Kidney epithelial cell (primary cell): ENCODE measurements at places on chromosomes 5 and 9. TPM values are rescaled to one million over a fixed set of nuclear protein-coding genes. Genes with fewer than 3 reads are reported as not detected.

Gene SLC9A3
- total RNA-seq: 3.0 and 3.6 TPM in 2 replicates

Gene SMIM33
- not detected in 2 replicates for total RNA-seq

Gene ZSWIM6
- total RNA-seq: 18.5 and 22.5 TPM in 2 replicates

Gene OGN
- total RNA-seq: not detected in 2 replicates

Gene SLC6A19
- not detected in 2 replicates for total RNA-seq

Gene NR5A1
- total RNA-seq: not detected in 2 replicates

Gene HDHD3
- total RNA-seq: 22.3 and 27.4 TPM in 2 replicates

Gene ZNF366
- 0.13 TPM in 1 of 2 replicates, not detected in the other for total RNA-seq
